ENCODE measurements at places on chromosomes 7 and 10.
A peak's percentile ranks its signal among the peaks of the same experiment; 100 is the strongest.

GRCh38 chr7:155897758-155898386 lies 85.6 kb upstream of the SHH start:
- no peak for DNase-seq

DNA sequence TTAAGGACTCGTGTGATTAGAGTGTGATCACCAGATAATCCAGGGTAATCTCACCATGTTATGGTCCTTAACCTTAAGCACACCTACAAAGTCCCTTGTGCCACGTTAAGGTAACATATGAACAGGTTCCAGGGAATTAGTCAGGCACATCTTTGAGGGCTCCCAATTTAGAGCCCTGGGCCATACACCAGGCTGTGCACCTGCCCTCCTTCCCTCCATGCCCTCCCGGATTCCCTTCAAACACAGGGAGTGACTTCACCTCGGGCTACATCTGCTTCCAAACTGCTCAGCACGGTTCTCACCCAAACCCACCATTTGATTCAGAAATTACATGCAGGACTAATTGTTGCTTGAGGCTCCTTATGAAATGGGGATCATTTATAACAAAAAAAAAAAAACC lies 93.9 kb upstream of the HABP2 start:
- no peak for DNase-seq

DNA sequence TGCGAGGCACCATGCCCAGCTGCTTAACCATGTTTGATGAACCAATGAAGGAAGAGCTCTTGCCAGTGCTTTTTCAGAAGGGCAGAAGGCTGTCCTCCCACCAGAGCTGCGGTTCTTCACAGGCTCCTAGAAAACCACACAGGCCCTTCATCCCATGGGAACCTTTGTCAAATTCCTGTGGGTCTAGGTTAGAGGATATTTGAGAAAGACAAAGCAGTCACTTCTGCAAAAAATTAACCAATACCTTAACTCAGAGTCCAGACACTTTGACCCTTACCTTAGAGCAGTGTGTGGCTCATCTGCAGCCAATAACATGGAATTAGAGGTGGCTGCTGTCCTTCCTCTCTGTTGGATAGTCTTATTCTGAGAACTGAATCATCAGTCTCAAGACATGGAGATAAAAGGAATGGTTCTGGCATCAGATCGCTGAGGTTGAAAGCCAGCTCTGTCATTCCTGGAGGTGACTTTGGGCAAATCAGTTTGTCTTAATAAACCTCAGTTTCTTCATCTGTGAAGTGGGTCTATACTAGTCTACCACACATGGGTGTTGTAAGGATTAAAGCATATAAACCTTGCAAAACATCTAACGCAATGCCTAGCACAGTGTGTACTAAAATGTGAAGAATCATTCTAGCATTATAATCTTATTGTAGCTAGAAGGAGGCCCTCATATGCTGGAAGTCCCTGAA lies 65.1 kb upstream of the PIP4K2A start:
- no peak for DNase-seq

DNA sequence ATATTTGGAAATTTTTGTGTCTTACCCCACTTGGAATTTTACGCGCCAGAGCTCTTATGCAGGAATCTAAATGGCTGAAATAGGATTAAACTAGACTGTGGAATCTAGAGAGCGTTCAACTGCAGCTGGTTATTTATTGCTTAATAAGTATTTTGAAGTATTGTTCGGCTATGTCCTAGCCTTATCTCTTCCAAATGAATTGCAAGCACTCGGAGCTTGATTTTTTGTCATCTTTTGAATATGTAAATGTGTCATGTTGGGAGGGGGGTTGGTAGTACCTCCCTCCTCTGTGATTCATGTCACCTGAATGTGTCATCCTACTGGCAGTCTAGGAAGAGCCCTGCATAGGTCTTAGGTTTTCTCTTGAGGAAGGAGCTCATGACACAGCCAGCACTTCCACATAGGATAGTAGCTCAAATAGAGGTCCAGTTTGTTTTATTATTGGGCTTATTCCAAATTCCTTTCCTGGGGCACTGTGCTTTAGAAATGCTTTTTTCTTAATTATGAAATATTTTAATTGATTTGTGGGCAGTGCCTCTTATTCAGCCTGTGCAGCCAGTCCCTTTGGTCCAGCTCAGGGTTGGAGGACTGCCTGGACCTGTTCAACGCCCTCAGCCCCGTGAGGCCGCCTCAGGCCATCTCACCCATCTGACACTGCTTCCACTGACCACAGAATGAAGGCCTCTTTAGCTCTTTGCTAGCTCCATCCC lies 22.5 kb upstream of the TRIL start:
- peak; percentile 65 for DNase-seq

- DNase-seq, result no peak
Observed at GRCh38 chr7:71165708-71166107, 33.8 kb downstream of the GALNT17 start.

DNA sequence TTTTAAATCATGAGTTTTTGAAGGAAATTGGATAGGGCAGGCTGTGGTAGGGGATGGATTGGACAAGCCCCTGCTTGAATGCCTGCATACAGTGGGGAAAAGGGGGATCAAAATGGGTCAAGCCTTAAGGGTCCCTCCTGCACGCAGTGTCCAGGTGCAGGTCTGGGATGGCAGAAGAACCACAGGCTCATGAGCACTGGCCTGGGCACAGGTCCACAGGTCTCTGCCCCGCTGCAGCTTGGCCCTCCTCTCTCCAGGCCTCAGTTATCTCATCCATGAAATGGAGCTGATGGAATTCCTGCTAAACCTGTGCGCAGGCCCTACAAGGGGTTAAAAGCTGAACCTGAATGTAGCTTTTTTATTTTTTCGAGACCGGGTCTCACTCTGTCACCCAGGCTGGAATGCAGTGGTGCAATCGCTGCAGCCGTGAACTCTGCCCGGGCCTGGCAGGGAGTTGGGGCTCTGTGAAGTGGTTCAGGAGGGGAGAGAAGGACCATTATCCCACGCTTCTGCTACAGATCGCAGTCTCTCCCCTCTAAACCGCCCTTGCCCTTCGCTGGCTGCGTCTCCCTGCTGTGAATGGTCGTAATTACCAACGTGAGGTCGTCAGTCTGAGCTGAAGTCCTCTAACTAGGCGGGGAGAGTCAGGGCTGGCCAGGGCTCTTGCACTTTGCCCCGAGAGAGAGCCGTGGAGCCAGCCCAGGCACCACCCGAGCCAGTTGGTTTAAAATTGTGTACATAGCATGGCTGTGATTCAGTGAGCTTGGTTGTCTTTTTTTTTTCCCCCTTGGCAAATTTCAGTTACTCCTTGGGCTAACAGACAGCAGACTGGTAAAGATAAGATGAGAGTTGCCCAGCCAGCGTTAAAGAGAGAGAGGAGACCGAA lies 77.5 kb upstream of the GTF2I start:
- DNase-seq, result no peak

DNA sequence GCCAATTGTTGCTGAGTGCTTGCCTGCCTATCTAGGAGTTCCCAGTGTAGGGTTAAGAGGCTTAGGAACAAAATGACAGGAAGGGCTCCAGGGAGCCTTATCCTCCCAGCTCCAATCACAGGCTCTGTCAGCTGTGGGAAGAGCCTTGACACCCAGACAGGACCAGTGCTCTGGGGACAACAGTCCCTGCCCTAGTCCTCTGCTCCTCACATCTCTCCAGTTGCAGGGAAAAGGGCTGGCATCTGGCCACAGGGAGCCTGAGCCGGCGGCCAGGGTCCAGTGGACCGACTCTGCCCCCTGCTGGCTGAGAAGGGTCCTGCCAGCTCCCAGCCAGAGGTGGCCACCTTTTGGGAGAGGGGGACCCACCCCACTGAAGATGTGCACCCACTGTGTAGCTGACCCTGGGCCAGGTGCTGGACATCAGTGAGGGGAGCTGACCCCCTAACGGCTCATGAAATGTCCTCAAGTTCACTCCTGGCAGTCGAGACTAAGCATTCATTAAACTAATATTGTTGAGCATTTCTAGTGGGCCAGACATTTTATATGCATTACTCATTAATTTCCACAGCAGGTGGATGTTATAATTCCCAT lies 17.6 kb downstream of the DNAJB12 start:
- peak; percentile 84 for DNase-seq

DNA sequence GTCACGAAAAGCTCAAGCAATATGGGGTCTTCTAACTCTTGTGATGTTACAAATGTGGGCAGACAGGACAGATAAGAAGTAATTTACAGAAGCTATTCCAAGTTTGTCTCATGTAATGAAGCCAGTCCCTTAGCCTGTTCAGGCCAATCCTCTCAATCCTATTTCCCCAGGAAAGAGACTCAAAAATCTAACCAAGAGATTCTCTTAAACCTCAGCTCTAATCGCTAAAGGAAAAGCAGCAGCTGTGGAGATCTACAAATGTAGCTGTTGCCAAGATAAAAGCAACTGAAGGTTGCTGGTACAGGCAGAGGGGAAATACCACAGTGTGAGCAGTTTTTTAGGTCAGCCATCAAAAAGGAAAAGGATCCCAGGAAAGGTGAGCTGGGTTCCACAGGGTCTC lies 39.3 kb downstream of the ANK3 start:
- DNase-seq, result no peak

DNA sequence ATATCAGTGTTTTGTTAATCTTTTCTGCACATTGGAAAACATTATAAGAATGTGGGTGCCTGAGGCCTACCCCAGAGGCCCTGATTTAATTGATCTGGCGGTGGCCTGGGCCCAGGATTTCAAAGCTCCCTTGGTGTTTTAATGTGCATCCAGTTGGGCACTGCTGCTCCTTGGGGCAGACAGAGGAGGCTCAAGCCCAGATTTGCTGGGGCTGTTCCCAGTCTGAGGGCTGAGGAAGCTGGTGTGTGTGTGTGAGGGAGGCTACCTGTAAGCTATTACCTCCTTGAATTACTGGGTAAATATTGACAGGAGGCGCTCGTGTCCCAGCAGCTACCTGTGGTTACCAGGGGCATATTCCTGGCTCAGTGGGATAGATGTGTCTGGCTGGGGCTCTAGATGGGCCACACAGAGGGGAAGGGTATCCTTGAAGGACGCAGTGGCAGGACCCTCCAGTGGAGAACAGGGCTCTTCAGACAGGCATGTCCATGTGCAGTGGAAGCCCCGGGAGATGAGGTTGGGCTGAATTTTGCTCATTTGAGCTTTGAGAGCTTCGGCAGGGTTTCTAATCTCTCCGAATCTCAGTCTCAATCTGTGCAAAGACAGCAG lies 975.4 kb upstream of the ZNF722 start:
- no peak for DNase-seq

GRCh38 chr10:112307358-112308124 lies 24.3 kb downstream of the TECTB start:
- peak; percentile 55 for DNase-seq

DNA sequence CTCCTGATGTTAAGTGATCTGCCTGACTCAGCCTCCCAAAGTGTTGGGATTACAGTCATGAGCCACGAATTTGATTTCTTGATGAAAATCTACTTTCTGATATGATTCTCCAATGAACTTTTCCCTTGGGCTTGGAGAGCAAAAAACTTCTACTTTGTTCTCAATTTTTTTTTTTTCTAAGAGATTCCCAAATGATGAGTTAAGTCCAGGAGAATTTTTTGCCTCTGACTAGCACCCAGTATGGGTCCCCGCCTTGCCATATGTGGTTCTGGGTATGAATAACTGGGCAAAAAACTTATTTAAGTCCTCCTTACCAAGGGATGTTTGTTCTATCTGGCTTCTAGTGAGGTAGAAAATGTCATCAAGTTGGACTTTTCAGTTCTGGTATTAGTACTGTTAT lies 147.9 kb upstream of the LYZL1 start:
- no peak for DNase-seq

GRCh38 chr10:50851884-50852671 lies 33.3 kb downstream of the A1CF start:
- DNase-seq, result no peak

- no peak for DNase-seq
Observed at GRCh38 chr10:1328981-1329614, 272.9 kb downstream of the WDR37 start.

DNA sequence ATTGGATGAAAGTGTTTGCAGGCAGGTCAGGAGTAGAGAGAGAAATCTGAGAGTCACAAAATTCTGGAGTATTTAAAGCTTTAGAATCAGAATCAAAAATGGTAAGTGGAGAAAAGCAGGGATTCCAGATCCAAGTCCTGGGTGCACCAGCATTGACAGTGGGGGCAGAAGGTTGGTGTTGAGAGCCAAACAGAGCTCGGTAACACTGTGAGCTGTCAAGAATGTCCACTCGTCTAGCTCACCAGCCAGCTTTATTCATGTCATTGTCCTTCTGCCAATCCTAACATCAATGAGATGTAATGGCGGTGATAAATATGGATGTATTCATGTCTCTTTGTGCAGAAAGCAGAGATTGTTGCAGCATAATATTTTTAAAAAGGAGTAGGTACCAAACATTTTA lies 128.8 kb downstream of the KLF6 start:
- no peak for DNase-seq

DNA sequence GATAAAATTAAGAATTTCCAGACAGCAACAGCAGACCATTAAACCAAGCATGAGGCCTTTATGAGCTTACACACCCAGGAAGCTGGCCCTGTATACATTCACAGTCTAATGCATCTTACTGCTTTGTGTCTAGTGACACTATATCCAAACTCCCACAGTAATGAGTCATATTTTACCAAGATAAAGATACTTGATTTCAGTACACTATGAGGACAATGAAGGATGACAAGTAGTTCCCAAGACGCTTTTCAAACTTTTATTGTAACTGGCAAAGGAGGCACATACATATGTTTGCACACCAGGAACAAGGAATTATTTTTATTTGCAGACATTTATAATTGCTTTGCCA lies 148.0 kb downstream of the TSPAN12 start:
- no peak for DNase-seq

DNA sequence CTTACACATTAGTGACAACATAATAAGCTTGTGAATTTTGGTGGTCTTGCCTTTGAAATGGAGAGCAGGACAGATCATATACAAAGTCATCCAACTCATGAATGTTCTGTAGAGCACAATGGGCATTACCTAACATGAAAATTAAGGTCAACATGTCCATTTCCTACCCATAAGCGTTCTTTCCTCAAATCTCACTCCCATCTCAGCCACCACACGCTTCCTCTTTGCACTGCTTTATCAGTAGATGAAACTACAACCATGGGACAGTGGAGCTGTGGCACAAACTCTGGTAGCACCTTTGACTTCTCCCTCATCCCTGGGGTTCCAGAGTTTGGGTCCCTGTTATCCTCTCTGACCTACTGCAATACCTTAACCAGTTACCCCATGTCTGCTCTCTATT lies 2.2 kb downstream of the PON2 start:
- DNase-seq, result no peak

DNA sequence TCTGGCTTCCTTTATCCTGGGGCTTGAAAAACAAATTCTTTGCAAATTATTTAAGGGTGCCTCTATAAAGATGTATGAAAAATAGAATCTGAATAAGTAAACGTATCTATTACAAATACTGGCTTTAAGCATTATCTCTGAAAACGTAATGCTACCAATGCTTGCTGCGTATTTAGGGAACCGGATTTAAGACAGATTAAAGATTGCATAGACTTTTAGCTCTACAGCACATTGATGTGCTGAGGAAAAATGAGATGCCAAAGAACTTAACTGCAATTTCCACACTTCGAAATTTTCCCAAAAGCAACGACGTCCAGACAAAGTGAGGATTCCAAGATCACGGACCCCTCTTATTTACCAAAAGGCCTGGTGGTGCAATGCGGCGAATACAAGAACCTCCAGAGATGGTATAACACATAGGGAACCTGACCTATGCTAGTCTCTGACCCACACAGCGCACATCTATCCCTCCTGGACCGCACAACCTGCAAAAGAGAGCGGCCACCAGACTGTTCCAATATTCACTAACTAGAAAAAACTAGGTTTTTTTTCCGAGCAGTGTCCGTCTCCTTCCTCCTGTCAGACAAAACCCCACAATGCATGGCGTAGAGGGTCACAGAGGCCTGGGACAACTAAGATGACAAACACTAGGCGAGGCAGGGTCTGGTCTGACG lies 34.3 kb upstream of the PHF14 start:
- DNase-seq, result no peak

GRCh38 chr7:117164620-117165019 lies 158.2 kb downstream of the WNT2 start:
- peak; percentile 30 for DNase-seq
